ENCODE measurements at places on chromosomes 3 and 15.

- no peak for DNase-seq
Observed at GRCh38 chr3:125213364-125213755, 812 bp upstream of the SLC12A8 start.

DNA sequence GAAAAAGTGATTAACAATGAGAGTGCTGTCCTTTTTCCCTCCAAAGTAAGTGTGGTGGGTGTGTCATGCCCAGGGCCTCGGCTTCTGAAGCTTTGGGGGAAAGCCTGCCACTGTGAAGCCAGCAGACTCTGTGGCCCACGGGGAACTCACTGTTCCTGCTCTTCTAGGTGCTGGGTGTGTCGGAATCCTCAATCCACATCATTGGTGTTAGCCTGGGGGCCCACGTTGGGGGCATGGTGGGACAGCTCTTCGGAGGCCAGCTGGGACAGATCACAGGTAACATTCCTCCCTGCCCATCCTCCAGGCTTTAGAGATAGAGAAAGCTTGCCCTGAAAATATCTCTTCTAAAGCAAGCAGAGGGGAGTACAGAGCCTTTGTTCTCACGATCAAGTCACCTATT, 11.6 kb downstream of the PLA1A start:
- no peak for DNase-seq

DNA sequence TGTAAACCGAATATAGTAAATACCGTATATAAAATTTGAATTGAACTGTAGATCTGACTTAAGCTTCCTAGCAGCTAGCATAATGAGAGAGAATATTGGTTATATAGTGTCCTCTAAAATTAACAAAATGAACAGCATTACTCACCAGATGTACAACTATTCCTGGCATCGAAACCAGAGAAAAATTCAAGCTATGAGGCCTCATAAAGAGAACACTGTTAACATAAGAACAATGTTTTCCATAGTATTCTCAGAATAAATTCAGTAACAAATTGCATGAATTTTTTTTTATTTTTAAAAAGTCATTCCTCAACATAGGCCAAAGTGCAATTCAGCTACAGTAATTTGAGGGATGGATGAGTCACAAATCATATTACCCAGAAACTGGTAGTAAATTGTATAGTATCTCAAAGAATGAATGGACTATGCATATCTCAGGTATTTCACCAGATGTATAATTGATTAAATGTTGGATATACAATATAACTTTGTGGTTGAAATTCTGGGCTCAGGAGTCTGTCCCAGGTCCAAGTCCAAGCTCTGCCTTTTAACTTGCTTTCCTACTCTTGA, 5.0 kb downstream of the TMEM207 start:
- no peak for DNase-seq

DNA sequence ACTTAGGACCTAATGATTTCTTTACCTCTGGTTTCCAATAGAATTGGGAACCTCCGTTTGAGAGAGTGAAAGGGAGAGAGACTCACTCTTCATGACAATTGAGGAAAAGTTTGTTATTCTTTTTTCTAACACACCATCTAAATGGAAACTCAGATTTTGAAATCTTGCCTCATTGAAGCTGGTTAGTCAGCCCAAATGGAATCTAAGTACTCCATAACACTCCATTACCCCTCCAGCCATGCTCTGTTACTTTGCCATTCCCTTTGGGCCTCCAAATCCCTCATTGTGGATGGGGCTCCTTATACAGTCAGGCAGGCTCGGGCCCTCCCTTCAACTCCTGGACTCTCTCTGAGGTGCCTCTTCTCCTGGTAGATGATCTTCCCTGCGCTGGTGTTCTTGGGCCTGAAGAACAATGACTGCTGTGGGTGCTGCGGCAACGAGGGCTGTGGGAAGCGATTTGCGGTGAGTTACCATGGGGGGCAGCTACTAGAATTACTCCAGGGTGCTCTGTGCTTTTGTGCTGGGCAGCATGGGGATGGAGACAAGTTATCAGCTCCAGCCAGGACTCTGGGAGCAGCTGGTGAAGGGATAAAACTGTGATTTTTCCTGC, 1.1 kb downstream of the TM4SF4 start:
- no peak for DNase-seq

DNA sequence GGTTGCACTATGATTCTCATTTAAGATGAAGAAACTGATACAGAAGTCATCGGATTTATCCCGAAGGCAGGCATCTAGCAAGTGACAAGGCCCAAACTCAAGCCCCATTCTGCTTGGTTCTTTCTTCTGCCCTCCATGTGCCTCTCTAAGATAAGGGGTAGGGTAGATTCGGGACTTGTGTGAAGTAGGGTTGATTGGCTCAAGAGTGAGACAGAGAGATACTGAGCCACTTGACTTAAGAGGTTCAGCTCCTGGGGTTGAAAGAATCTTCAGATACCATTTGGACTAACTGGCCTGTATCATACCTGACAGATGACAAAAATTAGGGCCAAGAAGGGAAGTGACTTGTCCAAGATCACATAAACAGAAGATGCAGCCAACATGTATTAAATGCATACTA, 891 bp downstream of the RFT1 start:
- DNase-seq, result no peak

GRCh38 chr3:137926991-137927390, 83.0 kb upstream of the CLDN18 start:
- no peak for DNase-seq

- no peak for DNase-seq
Observed at GRCh38 chr3:111732252-111732879, 126.7 kb upstream of the PHLDB2 start.

GRCh38 chr3:38578551-38578950, 70.9 kb downstream of the SCN5A start:
- DNase-seq, result no peak

DNA sequence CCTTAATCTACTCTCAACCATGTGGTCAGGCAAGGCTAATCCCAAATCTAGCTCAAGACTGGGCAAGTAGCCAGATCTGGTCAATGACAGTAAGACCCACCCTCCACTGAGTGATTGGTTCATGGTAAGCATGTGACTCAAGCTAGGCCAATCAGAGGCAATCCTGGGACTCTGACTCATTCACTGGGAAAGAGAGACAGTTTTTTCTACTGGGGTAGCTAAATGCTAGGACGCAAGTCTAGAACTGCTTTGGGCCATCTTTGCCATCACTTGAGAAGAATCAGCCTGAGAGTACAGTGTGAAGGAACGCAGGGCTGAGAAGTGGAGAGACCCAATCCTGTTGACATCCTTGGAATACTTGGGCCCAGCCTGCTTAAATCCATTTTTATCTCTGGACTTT, 9.4 kb upstream of the RAD18 start:
- DNase-seq, result no peak

DNA sequence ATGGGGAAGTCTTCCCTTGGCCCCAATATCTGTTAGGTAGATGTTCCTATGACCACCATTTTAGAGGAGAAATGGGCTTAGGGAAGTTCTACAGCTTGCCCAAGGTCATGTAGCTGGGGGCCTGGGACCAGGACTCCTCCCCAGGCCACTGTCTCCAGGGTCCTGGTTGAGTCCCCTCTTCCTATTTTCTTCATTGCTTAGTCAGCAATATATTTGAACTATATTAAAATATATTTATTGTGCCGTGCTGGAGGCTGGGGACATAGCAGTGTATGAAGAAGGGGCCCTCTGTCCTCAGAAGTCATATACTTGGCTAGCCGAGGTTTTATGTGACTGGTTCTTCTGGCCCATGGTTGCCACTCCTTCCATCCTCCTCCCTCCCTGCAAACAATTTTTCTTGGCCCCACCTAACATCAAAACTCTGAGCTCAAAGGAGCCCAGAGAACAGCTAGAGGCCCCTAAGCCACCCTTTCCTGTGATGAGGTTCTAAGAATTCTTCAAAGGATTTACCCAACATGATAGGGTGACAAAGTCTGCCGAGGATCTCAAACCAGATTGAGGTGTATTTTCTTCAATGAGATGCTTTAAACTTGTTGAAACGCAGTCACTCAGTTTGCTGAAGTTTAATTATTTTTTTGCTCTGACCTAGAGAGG, 121.2 kb upstream of the RASGRP1 start:
- no peak for DNase-seq

DNA sequence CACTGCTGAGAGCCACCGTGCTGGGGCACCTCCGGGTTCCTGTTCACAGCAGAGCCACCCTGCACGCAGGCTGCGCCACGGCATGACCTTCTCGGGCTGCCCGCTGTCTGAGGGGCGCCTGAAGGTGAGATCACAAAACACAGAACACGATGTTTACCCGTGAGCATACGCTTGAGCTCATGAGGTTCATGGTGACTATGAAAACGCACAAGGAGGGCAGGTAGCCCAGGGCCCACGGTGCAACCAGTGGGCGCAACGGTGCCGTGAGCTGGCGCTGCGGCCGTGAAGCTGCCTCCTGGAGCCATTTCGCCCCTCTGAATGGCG, 36.1 kb downstream of the KLHL25 start:
- no peak for DNase-seq

DNA sequence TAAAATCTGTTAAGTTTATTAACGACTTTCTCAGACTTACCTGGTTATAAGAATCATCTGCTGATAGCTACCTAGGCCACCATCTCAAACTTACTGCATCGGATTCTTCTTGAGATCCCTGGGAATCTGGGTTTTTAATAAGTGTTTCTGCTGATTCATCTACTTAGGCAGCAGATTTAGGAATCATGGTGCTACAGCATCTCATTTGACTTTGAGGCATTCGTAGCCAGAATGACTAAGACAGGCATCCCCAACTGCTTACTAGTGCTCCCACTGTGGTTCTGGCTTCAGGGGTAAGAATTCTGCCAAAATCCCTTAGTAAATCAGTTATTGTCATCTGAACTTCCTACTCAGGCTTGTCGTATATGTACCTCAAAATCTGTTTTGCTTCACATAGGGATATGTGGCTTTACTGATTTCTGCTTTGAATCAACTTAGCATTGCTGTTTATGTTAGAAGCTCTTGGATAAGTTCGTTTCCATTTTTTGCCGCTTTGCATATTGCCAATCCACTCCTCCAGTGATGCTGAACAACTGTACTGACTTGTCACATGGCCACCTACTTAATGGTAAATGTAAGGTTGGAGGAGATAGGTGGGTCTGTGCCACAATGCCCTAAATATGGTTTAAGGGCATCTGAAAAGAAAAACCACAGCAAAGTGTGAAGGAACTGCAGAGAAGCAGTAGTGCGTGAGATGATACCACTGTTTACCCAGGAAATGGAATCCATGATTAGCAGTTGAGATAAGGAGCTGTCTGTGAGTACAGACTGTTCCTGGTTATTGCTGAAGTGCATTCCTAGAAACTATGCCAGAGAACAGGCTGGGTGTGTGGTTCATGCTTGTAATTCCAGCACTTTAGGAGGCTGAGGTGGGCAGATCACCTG, 60.3 kb downstream of the MAP6D1 start:
- no peak for DNase-seq

DNA sequence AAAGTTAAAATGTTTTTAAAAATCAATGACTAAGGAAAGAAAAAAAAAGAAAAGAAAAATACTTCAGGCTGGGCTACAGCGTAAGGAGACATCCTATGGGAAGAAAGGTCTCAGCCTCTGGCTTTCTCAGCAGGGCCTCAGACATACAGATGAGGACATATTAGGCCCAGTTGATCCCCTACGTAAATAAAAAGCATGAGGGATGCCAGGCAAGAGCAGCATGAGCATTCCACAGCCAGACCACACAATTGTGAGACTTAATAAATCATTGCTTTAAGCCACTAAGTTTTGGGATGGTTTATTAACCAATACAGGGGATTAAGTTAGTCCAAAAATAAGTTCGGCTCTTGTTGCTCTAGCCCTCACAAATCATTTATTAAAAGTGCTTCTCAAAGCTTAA, 394.1 kb upstream of the NECTIN3 start:
- no peak for DNase-seq

GRCh38 chr3:49673121-49673714, 933 bp upstream of the APEH start:
- DNase-seq, result no peak

DNA sequence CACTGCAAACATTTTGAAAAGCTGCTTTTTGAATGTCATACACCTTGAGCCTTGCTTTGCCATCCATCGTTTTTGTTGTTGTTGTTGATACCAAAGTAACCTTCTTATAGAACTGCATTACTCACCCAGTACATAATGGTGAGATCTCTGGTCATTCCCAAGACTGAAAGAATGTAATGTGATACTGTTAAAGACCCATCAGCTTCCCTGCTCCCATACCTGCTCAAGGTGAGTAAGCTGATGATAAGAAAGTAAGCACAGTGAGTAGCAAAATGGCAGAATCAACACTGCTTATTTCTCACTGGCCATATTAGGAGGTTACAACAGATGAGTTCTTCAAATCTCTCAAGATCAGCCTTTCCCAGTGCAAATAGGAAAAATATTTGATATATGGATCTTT, 89.8 kb downstream of the CADPS start:
- no peak for DNase-seq

DNA sequence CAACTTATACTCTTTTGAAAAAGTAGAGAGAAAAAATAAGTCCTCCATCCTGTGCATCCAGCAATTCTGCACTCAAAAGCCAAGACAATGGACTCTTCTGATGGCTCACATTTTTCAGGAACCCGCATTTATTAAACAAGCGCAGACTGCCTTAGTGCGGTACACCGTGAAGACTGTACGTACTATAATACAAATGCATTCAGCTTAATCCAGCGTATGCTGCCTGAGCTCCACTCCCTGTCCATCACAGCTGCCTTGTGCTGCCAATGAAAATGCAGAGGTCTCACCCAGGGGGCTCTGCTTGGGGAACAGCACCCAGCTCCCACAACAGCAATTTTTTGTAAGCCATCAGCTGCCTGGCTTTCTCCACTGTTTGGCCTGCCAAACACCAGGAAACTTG, 350.9 kb downstream of the ULK4 start:
- no peak for DNase-seq

- DNase-seq, result peak; percentile 36
Observed at GRCh38 chr3:20023623-20024405, 11.8 kb upstream of the PP2D1 start.
